ENCODE measurements at places on chromosomes 11 and 22.
A peak's percentile ranks its signal among the peaks of the same experiment; 100 is the strongest.

GRCh38 chr22:27247701-27248434 is 553.7 kb downstream of the MN1 start:
- peak; percentile 11 for DNase-seq

DNA sequence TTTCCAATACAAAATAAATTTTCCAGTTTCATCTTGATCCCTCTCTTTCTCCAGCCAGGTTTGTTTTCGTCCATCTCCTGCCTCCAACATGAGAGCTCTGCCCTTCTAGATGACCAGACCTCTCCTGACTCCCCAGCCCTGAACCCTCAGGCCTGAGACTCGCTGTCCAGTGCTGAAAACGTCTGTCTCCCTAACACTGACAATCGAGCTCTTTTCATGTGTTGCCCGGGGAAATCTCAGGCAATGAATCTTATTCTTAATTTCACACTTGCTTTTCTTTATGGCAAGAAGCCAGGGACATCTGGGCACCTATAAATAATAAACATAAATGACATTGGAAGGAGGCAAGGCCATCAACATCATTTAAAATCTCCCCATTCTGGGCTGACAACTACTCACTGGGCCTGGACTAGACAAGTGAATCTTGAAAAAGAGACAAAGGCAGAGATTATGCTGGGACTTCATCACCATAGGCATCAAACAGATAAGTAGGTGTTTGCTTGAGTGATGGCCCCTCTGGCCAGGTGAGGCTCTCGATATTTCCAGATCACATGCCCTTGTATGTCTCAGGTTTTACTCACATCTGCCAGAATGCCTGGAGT is 274.5 kb upstream of the B3GAT1 start:
- no peak for DNase-seq

- no peak for DNase-seq
Measured at GRCh38 chr11:123451183-123451781, 21.2 kb downstream of the GRAMD1B start.

- DNase-seq = peak; percentile 88
Measured at GRCh38 chr11:61509043-61510029, 787 bp downstream of the LRRC10B start.

DNA sequence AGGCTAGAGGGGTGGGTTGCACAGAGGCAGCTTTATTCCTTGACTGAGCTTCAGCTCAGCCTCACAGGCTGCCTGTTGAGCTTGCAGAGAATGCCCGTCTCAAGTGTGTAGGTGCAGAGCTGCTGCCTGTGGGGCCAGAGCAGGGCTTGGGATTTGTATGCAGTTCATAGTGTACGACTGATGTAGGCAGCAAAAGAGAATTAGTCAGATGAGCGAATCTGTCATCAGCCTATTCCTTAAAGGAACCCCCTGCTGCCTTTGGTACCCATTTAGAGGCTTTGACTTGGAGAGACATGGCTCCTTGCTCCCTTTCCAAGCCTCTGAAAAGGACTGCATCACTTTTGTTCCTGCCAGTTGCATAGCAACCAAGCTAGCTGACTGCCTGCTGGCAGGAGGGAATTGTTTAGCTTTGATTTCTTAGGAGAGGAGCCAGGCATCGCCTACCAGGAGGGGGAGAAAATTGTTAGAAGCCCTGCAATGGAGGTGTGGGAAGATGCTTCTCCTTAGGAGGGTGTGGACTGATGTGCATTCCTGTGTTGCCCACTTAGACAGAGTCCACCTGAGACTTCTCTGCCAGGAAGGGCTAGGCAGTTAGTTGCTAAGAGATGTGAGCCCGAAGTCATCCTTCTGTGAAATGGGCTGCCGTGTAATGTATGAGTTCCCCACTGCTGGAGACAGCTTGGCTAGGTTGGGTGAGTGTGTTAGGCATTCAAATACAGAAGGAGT is 10.9 kb downstream of the ACO2 start:
- DNase-seq = no peak

GRCh38 chr11:15677181-15677580 is 562.5 kb downstream of the INSC start:
- no peak for DNase-seq

GRCh38 chr22:29079218-29079901 is 6.5 kb downstream of the KREMEN1 start:
- peak; percentile 48 for DNase-seq

DNA sequence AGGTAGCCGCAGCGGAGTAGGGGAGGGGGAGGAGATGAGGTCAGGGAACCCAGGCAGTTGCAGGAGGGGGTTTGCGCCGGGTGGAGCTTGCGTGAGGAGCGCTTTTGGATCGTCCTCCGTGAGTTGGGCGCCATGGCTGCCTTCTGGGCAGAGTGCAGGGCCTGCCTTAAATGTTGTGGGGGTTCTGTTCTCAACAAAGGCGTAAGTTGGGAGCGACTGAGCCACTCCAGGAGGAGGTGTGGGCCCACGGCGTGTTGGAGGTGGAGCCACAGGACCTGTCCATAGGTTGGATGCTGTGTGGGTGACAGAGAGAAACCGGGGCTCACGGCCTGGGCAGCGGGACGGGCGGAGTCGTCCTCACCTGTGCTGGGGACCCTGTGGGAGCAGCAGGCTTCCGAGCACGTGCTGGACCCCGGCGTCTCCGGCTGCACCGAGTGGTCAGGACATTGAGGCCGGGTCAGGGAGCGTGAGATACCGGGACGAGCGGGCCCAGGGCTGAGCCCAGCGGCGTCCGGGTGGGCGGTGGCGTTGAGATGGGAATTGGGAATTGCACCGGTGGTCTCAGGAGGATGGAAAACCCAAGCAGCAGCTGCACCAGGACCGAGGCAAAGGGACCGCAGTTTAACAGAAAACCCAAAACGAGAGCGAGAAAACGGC is 977 bp upstream of the PGGHG start:
- no peak for DNase-seq

- DNase-seq = peak; percentile 65
Measured at GRCh38 chr11:102920118-102920684, 35.3 kb downstream of the MMP13 start.

DNA sequence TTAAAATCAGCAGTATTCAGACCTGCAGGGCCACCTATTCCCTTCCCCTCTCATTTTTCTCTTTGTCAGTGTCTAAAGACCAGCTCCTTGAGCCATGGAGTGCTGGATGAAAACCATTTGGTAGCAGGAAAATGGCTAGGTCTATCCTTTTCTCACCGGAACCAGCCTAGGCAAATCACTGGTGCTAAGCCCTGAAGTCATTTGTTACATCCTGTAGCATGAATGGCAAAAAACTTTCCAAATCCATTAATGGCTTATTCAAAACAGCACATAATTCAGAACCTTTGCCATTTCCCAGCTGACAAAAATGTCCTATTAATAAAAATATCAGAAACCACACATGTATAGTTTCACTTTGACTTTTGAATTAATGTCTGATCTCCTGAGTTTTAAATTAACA is 209.5 kb upstream of the E2F8 start:
- no peak for DNase-seq

DNA sequence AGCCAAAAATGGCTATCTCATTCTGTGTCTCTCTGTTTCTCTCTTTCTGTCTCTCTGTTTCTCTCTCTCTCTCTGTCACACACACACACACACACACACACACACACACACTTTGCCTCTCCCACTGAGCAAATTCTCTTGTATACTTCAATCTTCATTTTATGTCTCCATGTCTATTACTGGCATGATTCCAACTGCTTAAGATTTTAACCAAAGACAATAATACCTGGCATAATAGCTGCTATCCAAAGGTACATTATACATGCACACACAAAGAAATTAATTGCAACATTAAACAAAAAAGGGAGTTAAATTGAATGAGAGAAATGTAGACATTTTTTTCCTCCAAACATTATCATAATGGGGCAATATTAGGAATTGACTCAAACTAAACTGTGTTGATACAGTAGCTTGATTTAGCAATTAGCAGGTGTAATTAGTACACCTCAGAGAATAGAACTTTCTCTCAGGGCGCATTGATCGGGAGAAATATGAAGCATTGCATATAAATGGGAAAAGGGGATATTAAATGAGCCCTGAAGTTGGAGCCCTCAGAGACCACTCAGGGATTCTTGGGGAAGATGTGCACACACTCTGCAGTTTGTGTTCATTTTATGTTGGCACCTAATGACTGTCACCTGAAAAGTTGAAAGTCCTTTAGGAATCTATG is 17.4 kb upstream of the SLC1A2 start:
- DNase-seq = no peak

GRCh38 chr22:49023161-49023878 is 804.4 kb downstream of the BRD1 start:
- DNase-seq = no peak

DNA sequence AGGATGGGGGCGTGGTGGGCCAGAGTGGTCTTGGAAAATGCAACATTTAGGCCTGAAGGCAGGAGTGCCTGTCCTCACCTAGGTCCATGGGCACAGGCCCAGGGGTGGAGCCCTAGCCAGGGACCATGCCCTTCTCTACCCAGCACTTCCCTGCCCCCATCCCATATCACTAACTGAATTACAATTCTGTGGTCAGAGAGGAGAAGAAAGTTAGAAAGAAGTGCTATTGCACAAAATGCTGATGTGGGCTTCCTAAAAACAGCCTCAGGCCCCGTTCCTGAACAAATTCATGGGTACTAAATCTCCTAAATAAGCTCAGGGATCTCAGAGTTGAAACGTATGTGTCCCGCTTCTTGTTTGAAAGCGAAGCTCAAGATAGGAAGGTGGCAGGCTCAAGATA is 3.5 kb upstream of the ASRGL1 start:
- DNase-seq = no peak

Data from common myeloid progenitor, CD34-positive (primary cell).